Hematopoietic multipotent progenitor cell treated with erythropoietin and hydrocortisone succinate and interleukin-3 and kit ligand, for 6 days (in vitro differentiated cells): ENCODE measurements at places on chromosomes 4 and X.

DNA sequence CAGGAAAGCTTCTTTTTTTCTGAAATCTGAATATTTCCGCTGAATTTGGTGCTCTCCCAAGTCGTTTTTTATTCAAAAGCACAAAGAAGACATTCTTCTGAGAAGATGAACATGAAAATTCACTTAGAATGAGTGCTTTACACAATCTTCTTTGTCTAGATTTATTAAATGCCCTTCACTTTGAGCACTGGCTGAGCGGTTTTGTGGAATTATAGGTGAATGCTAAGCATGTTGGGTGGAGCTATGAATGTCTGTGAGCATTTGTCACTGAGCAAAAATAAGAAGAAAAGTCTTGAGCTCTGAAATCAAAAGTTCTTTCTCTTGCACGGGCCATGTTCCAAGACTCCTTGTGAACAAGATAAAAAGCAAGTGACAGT lies 13.1 kb downstream of the GASK1B start:
- DNase-seq, result no peak

DNA sequence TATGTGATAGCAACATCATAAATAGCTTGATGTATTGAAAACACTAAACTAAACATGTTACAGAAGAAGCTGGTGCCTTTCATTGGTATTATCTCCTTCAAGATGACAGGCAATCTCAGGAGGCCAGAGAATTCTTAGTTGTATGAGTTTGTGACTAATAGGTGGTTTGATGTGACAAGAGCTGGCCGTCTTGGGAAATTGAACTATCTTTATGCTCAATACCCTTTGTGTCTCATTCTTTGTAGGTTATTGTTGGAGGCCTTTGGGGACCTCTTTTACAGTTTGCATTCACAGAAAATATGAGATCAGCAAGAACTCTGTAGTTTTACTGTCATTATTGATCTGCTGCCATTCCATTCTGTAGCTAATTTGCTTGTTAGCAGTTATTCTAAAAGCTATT lies 659.2 kb upstream of the PITX2 start:
- DNase-seq, result no peak

DNA sequence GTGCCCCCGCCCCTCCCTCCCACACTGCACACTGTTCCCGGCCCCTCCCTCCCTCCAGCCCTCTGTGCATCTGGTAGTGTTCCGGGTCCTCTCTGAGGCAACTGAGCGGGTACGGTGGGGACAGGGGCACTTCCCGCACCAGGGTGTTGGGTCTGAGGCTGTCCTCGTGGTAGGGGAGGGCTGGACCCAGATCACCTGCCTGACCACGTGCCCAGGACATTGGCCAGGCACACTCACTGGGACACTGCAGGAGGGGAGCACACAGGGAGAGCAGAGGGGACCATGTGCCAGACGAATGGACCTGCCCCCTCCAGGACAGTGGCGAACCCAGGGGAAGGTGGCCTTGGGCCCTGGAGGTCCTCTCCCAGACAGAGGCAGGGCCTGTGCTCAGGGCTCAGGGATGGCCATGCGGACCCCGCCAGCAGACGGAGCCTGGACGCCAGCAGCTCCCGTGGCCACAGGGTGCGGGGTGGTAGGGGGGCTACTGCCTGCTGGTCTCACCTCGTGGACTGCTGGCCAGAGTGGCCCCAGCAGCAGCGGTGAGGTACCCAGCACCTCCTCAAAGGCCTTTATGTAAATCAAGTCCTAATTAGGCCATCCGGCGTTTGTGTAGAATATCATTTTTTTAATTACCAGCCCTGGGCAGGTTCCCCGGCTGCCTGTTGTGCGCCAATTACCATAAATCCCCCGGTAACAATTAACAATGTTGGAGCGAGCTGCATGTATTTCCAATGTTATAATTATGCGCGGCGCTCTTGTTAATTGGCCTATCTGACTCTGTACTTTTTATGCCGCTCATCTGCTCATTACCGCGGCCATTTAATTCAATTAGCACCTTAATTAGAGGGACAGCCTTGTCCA lies 106.9 kb downstream of the FAM53A start:
- no peak for DNase-seq

DNA sequence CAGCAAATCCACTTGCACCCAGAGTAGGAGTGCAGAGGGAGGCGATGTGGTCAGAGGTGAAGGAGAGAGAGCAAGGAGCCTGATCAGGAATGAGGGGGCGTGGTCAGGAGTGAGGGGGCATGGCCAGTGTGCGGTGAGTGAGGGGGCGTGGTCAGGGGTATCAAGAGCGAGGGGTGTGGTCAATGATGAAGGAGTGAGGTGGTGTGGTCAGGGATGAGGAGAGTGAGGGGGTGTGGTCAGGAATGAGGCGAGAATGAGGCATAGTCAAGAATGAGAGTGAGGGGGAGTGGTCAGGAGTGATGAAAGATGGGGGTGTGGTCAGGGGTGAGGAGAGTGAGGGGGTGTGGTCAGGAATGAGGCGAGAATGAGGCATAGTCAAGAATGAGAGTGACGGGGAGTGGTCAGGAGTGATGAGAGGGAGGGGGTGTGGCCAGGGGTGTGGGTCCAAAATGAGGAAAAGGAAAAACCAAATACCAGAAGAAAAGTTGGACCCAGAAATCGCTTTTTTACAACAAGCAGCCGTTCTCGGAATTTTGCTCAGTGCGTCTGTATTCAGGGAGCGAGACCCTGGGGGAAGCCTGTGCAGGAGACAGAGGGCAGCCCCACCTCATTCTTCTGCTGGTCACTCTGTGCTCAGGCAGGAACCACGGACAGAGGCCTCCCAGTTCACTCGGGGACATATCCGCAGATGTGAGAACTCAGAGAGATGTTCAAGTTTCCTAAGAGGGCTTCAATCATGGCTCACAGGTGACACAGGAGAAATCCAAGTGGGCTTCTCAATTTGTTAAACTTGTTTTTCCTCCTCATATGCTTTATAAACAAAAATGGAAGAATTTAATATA lies 47.5 kb downstream of the MAGEA1 start:
- DNase-seq, result peak; percentile 42

DNA sequence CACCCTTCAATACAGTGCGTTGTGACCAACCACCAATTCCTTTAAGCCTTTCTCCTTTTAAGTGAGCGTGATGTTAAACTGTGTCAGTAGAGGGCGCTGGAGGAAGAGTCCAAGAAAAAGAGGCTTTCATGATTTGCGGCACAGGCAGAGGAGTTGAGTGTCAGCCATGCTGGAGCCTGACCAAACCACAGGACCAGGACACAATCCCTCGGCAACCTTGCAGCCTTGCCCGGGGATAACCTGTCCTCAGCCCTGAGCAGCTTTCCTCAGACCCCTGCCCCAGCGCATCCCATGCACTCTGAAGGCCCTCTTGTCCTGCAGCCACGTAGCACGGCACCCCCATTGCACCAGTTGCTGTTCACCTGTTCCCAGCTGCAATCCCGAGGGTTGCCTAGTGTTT lies 53.5 kb upstream of the SMIM31 start:
- peak; percentile 35 for DNase-seq

DNA sequence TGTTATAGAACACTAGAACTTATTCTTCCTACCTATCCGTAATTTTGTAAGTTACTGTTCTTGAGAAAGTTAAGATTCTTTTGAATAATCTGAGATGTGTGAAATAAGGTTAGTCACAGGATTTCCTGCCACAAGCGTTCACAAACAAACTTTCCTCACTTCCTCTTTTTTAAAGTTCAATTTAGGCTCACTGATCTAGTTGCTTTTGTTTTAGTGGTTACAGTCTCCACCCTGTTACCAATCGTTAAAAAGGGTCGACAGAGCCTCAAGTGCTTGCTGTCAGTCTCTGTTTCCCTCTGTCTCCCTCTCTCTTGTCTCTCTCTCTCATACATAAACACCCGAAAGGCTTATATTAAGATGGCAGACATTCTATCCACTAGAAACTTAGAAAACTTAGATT lies 35.9 kb upstream of the STK26 start:
- peak; percentile 70 for DNase-seq

GRCh38 chrX:38845426-38845825 lies 44.2 kb downstream of the MID1IP1 start:
- DNase-seq, result no peak

GRCh38 chr4:121977251-121978171 lies 25.7 kb upstream of the TRPC3 start:
- DNase-seq, result no peak

- no peak for DNase-seq
These were observed 3.9 kb upstream of the CHST7 start for GRCh38 chrX:46569621-46570020.

GRCh38 chr4:152264106-152264505 lies 271.8 kb downstream of the FBXW7 start:
- DNase-seq, result no peak

- DNase-seq, result peak; percentile 18
These were observed 599 bp upstream of the IL2RG start for GRCh38 chrX:71111921-71112431.

- no peak for DNase-seq
These were observed 44.9 kb upstream of the SLC2A9 start for GRCh38 chr4:10066206-10066605.

DNA sequence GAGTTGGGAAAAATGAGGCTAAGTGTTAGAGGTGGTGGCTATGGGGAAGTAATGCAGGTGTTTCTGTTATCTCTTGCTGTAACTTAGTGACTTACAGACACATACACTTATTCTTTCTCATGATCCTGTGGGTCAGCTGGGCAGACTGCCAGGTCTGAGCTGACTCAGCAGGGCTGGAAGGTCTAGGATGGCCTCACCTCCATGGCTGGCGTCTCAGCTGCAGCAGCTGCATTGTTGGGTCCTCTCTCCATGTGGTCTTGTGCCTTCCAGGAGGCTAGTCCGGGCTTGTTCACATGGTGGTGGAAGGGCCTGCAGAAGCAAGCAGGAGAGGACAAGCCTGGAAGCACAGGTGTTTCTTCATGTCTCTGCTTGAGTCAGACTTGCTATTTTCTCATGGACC lies 172.7 kb downstream of the NHS start:
- DNase-seq, result peak; percentile 39

- DNase-seq, result no peak
These were observed 143.5 kb downstream of the MGST2 start for GRCh38 chr4:139808808-139809756.

- DNase-seq, result no peak
These were observed 4.1 kb upstream of the NR0B1 start for GRCh38 chrX:30313322-30313721.

- no peak for DNase-seq
These were observed 160.2 kb upstream of the DKK2 start for GRCh38 chr4:107196312-107196711.

DNA sequence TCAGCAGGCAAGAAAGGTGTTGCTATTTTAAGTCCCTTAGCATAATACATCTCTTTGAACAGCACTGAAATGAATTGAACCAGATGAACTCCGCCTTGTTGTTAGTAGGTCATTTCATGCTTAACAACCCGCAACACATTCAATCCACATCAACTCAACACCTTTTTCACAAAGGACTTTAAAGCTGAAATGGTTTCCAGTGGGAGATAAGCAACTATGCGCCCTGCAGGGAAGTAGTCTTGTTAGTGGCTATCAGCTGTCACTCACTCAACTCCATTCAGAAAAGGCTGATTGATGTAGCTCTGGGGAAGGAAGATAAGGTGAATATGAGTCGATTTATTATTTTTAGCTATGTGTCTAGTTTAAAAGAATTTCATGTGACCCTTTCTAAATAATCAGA lies 46.0 kb downstream of the ATP8A1 start:
- no peak for DNase-seq

DNA sequence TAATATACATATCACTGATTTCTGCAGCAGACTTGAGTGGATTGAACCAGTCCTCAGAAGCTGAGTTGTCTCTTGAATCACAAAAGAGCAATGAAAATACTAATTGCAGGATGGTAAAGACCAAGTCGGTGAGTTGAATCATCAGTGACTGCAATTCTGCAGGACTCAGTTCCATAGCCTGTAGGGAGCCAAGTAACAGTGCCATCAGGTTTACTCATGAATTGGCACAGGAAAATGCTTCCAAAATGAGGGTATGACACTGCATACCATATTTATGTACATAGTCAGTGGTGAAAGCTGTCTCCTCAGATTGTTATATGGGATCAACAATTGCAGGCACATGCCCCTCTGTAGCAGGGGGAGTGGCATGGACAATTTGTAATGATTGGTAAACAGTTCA lies 192.8 kb downstream of the CCNG2 start:
- no peak for DNase-seq

- no peak for DNase-seq
These were observed 102.7 kb upstream of the RBPJ start for GRCh38 chr4:26217961-26218676.

DNA sequence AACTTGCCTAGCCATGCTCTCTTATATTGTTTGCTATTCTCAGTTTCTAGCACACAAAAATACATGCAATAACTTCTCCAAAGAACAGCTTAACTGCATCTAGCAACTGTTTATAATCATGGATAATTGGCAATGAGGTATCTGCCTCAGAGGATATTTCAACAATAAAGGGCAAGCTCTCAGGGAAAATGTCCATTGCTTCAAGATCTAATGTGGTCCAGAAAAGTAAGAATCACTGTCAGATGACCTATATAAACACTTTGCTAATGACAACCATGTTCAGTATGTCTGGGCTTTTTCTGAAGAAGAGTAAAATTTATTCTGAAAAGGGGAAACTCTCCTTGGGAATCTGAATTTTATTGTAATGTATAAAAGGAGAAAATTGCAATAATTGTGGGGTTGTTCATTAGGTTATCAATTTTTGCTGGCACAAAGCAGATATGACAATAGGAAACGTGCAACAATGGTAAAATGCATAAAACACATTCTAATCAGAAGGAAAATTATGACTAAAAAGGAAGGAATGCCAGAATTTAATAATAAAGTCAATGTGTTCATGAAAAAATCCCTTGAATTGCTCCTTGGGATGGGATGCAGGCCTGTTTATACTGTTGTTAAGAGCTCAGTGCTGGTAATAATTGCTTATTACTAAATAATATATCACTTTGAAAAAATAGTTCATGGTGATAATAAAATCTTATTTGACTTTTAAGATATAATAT lies 90.3 kb downstream of the ANTXR2 start:
- no peak for DNase-seq

- DNase-seq, result no peak
These were observed 1114.9 kb downstream of the C4orf33 start for GRCh38 chr4:130210864-130211263.
